ENCODE measurements at places on chromosomes 6 and 20.

DNA sequence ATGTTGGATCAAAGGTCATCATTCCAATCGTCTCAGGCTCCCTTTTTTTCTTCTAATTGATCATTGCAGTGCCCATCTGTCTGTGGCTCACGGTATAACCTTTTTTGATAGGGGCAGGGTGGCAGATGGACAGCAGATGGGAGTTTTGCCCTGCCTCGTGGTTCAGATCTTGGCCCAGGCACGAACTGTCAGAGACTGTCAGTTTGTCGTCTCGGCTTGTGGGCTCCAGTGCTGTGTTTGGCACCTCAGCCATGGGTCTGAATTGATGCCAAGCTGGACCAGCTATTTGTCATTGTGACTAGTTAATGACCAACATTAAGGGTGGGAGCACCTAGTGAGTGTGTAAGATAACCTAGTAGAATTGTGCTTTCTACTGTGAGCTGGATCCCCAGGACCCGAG lies 197.6 kb downstream of the PRL start:
- no peak for DNase-seq

DNA sequence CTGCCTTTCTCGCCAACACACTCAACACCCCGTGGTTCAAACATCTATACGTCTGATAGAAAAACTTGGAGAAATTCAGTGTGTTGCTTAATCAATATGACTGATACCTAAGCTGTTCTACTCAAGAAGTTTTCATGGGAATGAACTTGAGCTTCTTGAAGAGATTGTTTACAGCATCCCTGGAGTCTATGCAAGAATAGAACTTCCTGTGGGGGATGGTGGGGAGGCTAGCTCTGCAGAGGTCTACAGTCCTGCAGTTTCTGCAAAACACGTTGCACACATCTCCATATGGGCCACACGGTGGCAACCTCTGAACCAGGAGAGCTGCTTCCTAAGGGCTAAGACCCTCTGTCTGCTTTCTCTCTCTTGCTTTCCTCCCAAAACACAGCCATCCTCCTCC lies 32.7 kb upstream of the FANCE start:
- no peak for DNase-seq

GRCh38 chr20:61980647-61981583 lies 84.8 kb downstream of the TAF4 start:
- no peak for DNase-seq

- DNase-seq = no peak
Observed at GRCh38 chr6:161265554-161265953, 8.3 kb downstream of the AGPAT4 start.

DNA sequence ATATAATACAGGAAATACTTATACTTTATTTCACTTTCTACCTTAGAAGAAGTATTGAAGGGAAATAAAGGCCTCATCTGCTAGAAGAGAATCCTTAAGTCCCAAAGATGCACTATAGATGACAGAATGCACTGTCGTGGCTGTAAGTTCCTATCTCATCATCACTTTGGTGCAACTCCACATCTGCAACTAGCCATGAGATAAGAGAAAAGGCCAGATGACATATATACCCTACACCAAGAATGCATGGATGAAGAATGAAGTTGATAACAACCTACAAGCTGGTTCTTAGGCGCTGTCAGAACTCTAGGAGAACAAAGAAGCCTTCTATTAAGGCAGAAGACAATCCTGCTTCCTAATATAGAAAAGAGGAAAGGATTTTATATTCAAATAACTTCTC lies 11.6 kb upstream of the PLN start:
- no peak for DNase-seq

Data from nucleus accumbens (tissue), 56 donors.